ENCODE measurements at places on chromosomes 6 and 20.

- DNase-seq, result no peak
These were observed 96.9 kb downstream of the RFX6 start for GRCh38 chr6:116973976-116974375.

DNA sequence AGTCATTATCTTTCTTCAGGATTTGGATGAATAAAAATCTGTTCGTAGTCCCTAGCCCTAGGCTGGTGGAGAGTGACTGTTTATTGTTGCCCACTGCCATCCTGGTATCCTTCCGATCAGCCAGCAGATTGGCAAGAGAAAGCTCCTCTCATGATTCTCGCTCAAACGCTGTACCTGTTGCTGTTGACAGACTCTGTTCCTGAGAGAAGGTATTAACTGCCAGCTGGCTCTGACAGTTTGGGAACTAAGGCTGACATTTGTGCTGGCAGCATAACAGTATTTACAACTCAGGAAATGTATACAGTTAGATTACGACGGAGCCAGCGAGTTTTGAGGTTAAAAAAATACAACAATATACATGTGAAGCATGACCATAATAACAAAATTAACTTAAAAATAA is 674.5 kb downstream of the PRKN start:
- DNase-seq, result no peak

DNA sequence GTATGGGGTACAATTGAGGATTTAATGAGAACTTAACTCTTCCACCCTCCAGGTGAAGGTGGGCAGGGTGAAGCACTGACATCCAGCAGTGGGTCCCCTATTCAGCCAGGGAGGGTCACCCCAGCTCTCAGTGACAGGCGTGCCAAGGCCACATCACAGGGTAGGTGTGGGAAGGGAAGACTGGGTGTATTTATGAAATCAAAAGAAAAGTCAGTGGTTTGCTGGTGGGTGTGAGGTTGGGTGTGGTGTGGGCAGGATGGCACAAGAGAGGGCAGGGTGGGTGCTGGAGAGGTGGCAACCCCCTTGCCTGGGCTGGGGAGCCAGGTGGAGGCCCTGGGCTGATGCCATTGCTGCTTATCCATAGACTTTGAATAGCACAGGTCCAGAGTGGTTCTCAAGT is 16.6 kb downstream of the SYNDIG1 start:
- DNase-seq, result no peak

DNA sequence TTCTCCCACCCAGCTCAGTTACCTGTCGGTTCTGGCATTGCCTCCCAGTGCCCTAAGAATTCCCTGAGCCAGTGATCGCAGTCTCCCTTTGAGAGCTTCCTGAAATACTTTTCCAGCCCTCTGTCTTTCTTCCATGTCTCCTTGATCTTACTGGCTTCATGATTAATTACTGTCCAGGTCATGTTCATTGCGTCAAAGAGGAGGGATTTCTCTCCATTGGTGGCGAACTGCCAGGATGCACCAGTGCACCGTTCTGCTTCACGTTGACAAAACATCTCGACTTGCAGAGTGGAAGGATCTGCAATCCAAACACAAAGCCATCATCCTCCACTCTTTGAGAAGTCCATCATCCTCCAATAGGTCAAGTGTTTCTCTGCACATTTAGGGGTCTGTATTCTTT is 8.6 kb downstream of the RAET1E start:
- no peak for DNase-seq

GRCh38 chr20:47764154-47764733 is 21.0 kb downstream of the SULF2 start:
- DNase-seq, result no peak

- DNase-seq, result no peak
These were observed 539.3 kb upstream of the ID4 start for GRCh38 chr6:19297880-19298279.

- DNase-seq, result no peak
These were observed 104.4 kb downstream of the SMOC2 start for GRCh38 chr6:168545428-168545827.

- no peak for DNase-seq
These were observed 13.8 kb upstream of the GJE1 start for GRCh38 chr6:142118925-142119324.

- no peak for DNase-seq
These were observed 1459.9 kb downstream of the GRIK2 start for GRCh38 chr6:102853249-102853955.

GRCh38 chr6:31927242-31927862 is at the start of gene C2:
Gene C2, plus strand, starts transcription at chr6:31927717. Its CDS starts 36 bp downstream, at chr6:31927753.
- DNase-seq, result no peak

- DNase-seq, result no peak
These were observed 201.5 kb downstream of the FARS2 start for GRCh38 chr6:5462856-5463255.

- no peak for DNase-seq
These were observed 74.4 kb downstream of the ARHGAP18 start for GRCh38 chr6:129635396-129636130.
